ENCODE measurements at places on chromosomes 1 and 21. TPM values are rescaled to one million over a fixed set of nuclear protein-coding genes. Genes with fewer than 3 reads are reported as not detected.

The B3GALT2 gene
- polyA plus RNA-seq: 24.8 TPM

The SLC16A4 gene
- 81.0 TPM for polyA plus RNA-seq

DNA sequence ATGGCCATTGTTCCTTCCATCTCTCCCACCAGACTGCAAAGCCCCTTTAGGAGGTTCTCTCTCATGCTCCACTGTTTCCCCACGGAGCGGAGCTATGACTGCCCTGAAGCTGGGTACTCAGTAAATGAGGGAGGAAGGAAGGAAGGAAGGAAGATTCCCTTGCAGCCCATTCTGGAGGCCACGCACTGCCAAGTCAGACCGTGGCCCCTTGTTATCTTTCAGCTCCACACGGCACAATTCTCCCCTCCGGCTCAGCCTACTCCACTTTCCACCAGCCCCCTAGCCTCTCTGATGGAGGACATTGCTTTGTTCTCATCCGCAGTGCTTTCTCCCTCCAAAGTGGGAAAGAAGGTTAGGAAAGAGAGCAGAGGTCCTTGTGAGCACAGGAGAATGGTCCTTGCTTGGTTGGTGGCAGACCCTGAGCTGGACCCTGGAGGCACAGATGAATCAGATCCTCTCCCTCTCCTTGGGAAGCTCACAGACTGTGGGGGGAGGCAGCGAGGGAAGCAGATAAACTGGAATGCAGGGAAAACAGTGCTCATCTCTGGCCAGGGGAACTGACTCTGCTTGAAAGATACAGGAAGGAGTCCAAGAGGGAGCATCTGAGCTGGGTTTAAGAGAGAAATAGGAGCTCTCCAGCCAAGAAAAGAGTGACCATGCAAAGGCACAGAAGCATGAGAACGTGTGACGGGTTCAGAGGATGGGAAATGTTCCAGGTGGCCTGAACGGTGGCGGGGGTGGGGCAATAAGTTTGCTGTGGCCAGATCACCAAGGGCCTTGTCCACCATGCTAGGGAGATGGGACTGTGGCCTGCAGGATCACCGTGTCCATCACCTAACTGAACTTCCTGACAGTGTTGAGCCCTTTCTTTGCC, 52.6 kb downstream of the GLIS1 start:
- DNase-seq: no peak

DNA sequence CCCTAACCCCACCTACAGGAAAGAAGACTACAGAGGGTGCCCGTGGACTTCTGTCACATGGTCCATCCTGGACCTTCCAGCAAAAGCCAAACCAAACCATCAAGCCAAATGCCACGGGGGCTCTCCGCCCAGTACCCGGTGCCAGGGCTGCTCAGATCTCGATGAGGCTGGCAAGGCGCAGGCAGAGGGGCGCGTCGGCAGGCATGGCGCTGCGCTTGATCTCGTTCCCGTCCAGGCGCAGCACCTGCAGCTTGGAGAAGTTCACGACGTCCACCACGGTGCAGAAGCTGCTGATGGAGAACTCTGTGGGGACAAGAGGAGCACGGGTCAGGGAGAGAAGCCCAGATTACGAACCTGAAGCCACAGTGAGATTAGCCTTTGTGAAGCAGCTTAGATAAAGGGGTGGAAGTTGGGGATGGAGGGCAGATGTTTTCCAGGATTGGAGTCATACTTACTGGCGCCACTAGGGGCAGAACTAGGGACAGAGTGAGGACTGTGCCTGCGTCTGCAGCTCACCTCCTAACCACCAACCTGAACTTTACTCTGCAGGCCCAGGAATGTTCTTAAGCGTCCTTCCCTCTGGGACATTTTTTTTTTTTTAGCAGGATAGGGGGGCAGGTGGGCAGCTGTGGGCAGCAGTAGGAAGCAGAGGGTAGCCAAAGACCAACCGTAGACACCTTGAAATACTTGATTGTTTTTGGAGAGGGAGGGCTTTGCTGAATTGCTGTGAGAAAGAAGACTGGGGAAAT, 8.6 kb downstream of the FMOD start:
- no peak for DNase-seq

DNA sequence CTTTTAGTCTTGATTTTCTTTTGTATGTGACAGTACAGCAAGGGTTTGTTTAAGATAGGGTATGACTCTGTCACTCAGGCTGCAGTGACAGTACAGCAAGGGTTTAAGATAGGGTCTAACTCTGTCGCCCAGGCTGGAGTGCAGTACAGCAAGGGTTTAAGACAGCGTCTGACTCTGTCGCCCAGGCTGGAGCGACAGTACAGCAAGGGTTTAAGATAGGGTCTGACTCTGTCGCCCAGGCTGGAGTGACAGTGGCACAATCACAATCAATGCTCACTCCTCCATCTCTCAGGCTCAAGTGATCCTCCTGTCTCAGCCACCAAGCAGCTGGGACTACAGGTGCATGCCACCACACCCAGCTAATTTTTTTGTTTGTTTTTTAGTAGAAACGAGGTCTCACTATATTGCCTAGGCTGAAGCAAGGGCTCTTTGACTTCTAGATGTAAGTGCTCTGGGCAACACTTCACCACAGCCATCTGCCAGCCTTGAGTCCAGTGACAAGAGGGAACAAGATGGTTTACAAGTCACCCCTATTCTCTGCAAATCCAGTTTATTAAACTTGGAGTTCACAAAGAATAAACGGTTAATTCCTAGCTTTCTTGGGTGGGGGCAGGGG, 965 bp upstream of the SH2D5 start:
- DNase-seq: no peak

All from right renal pelvis (tissue), 4 donors.